Activated naive CD4-positive, alpha-beta T cell treated with anti-CD3 and anti-CD28 coated beads, Interleukin-2, amount 10 ng/mL, durations not matched to agents 7 days and 5 days (primary cell): ENCODE measurements at places on chromosomes 12 and 14.

DNA sequence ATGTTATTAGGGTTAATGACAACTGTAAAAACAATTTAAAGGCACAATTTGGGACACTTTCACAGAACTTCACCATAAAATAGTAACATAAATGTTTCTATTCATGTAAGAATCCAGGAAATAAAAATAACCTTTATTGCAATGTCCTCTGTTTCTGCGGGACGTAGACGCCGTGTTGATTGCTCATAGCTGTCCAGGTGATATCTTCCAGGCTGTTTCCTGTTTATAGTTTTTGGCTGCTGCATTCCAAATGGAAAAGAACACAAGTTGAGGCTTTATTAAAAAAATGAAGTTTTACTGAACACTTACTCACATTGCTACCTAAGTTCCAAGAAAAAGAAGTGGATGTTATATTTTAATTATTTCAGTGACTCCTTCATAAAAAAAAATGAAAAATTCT, 58.6 kb downstream of the ABCC9 start:
- no peaks in the 10 kb centered on the region for H3K27me3 ChIP-seq
- no peak overlapping the region for H3K4me3 ChIP-seq
- no peaks in the 10 kb centered on the region for H3K36me3 ChIP-seq
- H3K4me1 ChIP-seq, result no peaks in the 10 kb centered on the region
- DNase-seq, result no peak
- no peak overlapping the region for H3K27ac ChIP-seq

DNA sequence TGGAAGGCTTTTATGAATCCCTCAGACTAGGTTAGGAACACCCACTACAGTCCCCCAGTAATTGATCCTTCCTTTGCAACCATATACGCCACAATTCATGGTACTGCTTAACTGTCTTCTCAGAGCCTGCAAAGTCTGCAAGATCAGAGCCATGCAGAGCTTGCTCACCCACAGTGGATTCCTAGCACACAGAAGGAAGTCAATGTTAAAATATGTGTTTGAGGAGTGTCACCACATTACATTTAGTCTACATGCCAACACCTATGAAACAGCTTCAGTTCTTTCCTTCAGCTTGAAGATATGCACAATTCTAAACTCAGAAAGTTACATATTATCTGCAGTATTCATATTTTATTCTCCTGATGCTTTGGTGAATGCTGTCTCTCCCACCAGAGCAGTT, 138.5 kb downstream of the NDUFA12 start:
- H3K4me3 ChIP-seq, result no peak overlapping the region
- H3K36me3 ChIP-seq, result no peaks in the 10 kb centered on the region
- no peak overlapping the region for H3K27ac ChIP-seq
- no peaks in the 10 kb centered on the region for H3K4me1 ChIP-seq
- no peak for DNase-seq

DNA sequence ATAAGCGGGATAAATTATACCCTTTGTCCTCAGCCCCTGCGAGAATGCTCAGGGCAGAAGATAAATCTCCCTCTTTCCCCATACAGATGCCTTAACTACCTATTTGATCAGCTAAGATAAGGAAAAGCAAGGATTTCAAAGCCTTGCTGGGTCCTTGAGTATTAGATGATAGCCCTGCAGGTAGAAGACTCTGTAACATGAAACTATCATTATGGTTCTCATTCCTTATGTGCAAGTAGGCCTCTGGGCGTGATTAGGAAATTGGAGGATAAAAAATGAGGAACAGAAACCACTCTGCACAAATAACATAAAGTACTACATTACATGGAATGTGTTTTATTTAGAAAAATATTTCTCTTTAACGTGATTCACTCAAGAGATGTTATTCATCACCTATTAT, 14.5 kb upstream of the WDR89 start:
- H3K4me1 ChIP-seq, result peaks cover 12% of the 10 kb centered on the region
- H3K27ac ChIP-seq, result no peak overlapping the region
- no peaks in the 10 kb centered on the region for H3K27me3 ChIP-seq
- no peak overlapping the region for H3K4me3 ChIP-seq
- peaks cover 12% of the 10 kb centered on the region for H3K36me3 ChIP-seq

DNA sequence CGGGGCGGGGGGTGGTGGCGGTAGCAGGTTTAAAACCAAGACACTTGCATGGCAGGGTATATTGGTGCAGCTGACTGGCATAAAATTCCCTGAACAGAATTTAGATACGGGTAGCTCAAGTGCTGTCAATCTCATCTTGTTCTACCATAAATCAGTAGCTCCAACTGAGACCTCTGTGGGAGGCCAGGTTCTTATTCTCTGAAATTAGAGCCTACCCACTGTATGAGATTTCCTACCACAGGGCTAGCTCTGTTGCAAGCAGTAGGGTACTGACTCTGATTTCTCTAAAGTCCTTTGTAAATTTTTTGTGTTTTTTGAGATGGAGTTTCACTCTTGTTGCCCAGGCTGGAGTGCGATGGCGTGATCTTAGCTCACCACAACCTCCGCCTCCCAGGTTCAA, 3.3 kb upstream of the RPLP0 start:
- DNase-seq, result no peak
- H3K4me1 ChIP-seq, result peaks cover 18% of the 10 kb centered on the region
- no peak overlapping the region for H3K27ac ChIP-seq
- peaks cover 26% of the 10 kb centered on the region for H3K36me3 ChIP-seq
- H3K27me3 ChIP-seq, result no peaks in the 10 kb centered on the region
- no peak overlapping the region for H3K4me3 ChIP-seq

DNA sequence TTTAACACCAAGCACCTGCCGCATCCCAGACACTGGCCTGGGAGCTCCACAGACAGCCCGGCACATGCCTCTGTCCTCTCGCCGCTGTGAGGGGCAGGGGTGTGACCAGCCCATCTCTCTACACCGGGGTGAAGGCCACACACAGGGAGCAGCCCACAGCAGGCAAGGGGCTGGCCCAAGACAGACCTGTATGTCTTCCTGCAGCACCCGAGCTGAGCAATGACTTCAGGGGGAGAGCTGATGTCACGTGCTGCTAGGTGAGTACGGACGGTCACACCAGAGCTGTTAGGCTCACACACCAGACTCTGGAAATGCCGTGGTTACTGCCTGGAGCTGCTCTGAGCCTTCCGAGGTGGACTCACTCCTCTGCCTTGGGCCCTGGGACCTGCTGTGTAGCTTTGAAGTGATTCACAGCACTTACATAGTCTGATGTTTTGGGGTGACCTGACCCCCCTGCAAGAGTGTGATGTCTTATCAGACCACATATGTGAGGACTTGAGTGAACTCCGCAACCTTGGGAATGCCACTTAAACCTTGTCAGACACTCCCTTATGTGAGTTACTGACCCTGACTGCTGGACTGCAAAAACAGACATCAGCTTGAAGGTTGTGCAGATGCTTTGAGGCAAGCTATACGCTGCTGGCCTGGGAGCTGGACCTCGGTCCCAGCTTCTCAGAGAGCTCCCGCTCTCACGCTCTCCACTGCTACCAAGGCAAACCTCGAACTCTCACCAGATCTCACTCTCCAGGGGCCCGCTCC, 1.8 kb downstream of the XRCC3 start:
- DNase-seq, result no peak
- peaks cover 61% of the 10 kb centered on the region for H3K4me1 ChIP-seq
- peaks cover 10% of the 10 kb centered on the region for H3K36me3 ChIP-seq
- no peaks in the 10 kb centered on the region for H3K27me3 ChIP-seq
- peak overlapping the region; percentile 85 for H3K27ac ChIP-seq

DNA sequence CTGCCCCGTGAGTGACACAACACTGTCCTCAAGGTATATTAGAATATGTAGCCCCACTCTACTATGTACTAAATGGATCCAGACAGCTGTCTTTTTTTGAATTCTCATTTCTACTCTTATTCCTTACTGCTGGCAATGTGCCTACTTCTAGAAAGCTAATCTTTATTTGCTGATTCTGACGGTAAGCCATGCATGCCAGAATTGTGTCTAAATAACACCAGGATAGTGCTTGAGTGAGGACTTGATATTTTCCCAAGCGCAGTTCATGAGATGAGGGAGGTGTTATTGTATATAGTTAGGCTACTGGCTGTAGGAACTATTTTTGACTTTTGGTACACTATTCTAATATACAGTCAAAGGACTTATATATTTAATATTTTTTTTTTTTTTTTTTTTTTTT, 316.2 kb upstream of the NAV3 start:
- no peak overlapping the region for H3K27ac ChIP-seq
- DNase-seq, result no peak
- no peaks in the 10 kb centered on the region for H3K4me1 ChIP-seq
- H3K4me3 ChIP-seq, result no peak overlapping the region

- no peak for DNase-seq
- no peaks in the 10 kb centered on the region for H3K36me3 ChIP-seq
- no peaks in the 10 kb centered on the region for H3K27me3 ChIP-seq
- H3K4me3 ChIP-seq, result no peak overlapping the region
These were observed 434.3 kb upstream of the STXBP6 start for GRCh38 chr14:25484235-25484634.

GRCh38 chr12:4252601-4253000, 21.0 kb upstream of the CCND2 start:
- no peak overlapping the region for H3K27ac ChIP-seq
- no peak overlapping the region for H3K4me3 ChIP-seq
- H3K36me3 ChIP-seq, result no peaks in the 10 kb centered on the region
- no peak for DNase-seq
- H3K27me3 ChIP-seq, result peaks cover 29% of the 10 kb centered on the region
- H3K4me1 ChIP-seq, result peaks cover 8% of the 10 kb centered on the region

- H3K36me3 ChIP-seq, result no peaks in the 10 kb centered on the region
- H3K4me3 ChIP-seq, result no peak overlapping the region
- no peaks in the 10 kb centered on the region for H3K4me1 ChIP-seq
- no peaks in the 10 kb centered on the region for H3K27me3 ChIP-seq
- no peak for DNase-seq
These were observed 136.5 kb downstream of the SPTSSA start for GRCh38 chr14:34325493-34325892.

GRCh38 chr12:102759466-102759865, 157.6 kb downstream of the PAH start:
- H3K4me3 ChIP-seq, result no peak overlapping the region
- no peak for DNase-seq
- H3K4me1 ChIP-seq, result no peaks in the 10 kb centered on the region
- no peaks in the 10 kb centered on the region for H3K36me3 ChIP-seq
- no peak overlapping the region for H3K27ac ChIP-seq
- no peaks in the 10 kb centered on the region for H3K27me3 ChIP-seq

GRCh38 chr14:33675415-33676130, 275.3 kb downstream of the EGLN3 start:
- H3K27me3 ChIP-seq, result no peaks in the 10 kb centered on the region
- no peak overlapping the region for H3K4me3 ChIP-seq
- DNase-seq, result no peak
- no peak overlapping the region for H3K27ac ChIP-seq
- H3K36me3 ChIP-seq, result no peaks in the 10 kb centered on the region
